Endodermal cell (in vitro differentiated cells): ENCODE measurements at places on chromosomes 11 and 22. TPM values are rescaled to one million over a fixed set of nuclear protein-coding genes. Genes with fewer than 3 reads are reported as not detected.
A peak's percentile ranks its signal among the peaks of the same experiment; 100 is the strongest.

ACTN3 gene
- total RNA-seq = 5.3 to 20.0 TPM (median 5.9 TPM) in 3 replicates

MMP3 gene
- not detected in 2 replicates for total RNA-seq

SLN gene
- not detected in 2 replicates for total RNA-seq

BACE1-AS gene
- total RNA-seq = 10.5 to 15.5 TPM (median 15.0 TPM) in 3 replicates

LRRC75B gene
- total RNA-seq = 25.1 to 29.2 TPM (median 27.4 TPM) in 3 replicates

DNA sequence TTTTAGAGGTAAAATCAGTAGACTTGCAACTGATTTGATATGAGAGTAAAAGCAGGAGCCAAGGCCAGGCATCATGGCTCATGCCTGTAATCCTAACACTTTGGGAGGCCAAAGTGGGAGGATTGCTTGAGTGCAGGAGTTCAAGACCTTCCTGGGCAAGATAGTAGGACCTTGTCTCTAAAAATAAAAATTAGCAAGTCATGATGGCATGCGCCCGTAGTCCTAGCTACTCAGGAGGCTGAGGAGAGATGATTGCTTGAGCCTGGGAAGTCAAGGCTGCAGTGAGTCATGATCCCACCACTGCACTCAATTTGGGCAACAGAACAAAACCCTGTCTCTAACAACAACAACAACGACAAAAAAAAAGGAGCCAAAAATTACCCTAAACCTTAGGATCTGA is 13.5 kb downstream of the SGSM3 start:
- H3K27me3 ChIP-seq = no peaks in the 10 kb centered on the region
- no peak for DNase-seq
- H3K4me1 ChIP-seq = peaks cover 4% of the 10 kb centered on the region
- H3K4me3 ChIP-seq = no peak overlapping the region
- peaks cover 3% of the 10 kb centered on the region for H3K36me3 ChIP-seq

GRCh38 chr11:73401217-73401923 is 25.2 kb downstream of the RELT start:
- H3K4me1 ChIP-seq = peaks cover 10% of the 10 kb centered on the region
- peaks cover 5% of the 10 kb centered on the region for H3K36me3 ChIP-seq
- peak; percentile 32 for DNase-seq
- H3K4me3 ChIP-seq = no peak overlapping the region
- H3K27ac ChIP-seq = peak overlapping the region; percentile 37

DNA sequence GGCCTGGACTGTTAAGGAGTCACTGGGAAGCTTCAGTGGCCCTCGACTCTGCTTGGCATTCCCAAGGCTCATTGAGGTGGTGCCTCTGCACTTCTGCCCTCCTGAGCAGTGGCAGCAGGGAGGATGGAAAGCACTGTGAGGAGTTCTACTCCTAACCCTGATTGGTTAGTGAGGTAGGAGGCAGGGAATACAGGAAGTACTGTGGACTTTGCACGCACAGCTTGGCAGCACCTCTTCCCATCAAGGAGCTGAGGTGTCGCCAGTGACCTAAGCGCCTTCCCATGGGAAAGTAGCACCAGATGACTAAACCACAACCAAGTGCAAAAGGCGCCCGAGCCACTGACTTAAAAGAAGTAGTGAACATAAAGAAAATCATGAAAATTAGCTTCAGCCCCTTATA is 152.5 kb upstream of the CADM1 start:
- H3K27ac ChIP-seq = no peak overlapping the region
- H3K4me1 ChIP-seq = peaks cover 6% of the 10 kb centered on the region
- H3K4me3 ChIP-seq = no peak overlapping the region

DNA sequence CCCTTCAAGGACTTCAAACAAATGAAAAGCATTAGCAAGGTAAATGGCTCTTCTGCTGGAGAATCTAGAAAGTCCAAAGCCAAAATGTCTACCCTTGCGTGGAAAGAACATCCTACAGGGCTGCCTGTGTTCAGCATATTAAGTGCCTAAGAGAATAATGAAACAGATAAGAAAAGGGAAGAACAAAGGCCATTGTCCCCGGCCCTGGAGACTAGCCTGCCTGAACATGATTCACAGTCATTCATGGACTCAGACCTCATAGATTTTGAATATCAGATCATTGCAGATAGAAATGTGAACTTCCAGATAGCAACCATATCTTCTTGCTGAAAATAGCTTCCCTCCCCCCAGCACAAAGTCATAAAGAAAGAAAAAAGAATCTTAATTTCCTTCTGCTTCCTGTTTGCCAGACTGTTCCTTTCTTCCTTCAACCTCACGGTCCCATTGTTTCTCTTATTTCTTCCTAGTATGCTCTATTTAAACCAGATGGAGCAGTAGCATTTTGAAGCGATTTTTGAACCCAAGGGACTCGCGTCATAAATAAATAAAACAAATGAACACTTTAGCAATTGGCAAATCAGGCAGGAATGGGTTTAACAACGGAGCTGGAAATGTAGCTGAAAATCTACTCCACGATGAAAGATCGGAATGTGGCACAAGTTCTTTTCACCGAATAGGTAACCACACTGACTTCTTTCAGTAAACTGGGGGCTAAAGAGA is 408.2 kb upstream of the CCDC90B start:
- H3K4me3 ChIP-seq = no peak overlapping the region
- H3K27me3 ChIP-seq = no peaks in the 10 kb centered on the region
- no peak for DNase-seq

- H3K27ac ChIP-seq = no peak overlapping the region
- no peaks in the 10 kb centered on the region for H3K36me3 ChIP-seq
- H3K27me3 ChIP-seq = no peaks in the 10 kb centered on the region
Measured at GRCh38 chr11:73784080-73784634, 3.5 kb upstream of the MRPL48 start.

DNA sequence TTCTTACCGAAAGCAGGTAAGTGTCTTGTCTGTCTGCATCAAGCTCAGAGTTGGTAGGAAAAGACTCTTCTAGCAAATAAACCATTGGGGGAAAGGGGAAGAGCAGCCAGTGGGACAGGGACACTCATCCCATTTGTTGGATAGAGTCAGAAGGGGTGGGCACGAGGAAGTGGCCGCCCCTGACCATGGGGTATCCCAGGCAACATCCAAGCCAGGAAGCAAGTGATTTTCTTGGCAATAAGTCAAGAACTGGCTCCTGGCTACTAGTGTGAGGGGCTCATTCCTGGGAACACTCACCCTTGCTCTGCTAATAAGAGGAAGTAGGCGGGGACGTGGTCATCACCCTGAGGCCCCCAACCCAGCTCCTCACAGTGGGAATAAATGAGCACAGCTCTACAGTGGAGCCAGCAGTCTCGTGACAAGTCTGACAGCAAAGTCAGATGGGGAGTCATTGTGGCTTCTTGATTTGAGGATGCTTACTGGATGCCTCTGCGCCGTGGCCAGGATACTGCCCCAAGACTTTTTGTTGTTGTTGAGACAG is 6.7 kb downstream of the SLC25A18 start:
- peak; percentile 75 for DNase-seq
- H3K4me1 ChIP-seq = no peaks in the 10 kb centered on the region
- no peak overlapping the region for H3K4me3 ChIP-seq
- H3K36me3 ChIP-seq = no peaks in the 10 kb centered on the region
- no peaks in the 10 kb centered on the region for H3K27me3 ChIP-seq

GRCh38 chr22:24446260-24446611 is 18.8 kb downstream of the ADORA2A start:
- no peaks in the 10 kb centered on the region for H3K36me3 ChIP-seq
- H3K27me3 ChIP-seq = no peaks in the 10 kb centered on the region
- no peak overlapping the region for H3K27ac ChIP-seq
- H3K4me1 ChIP-seq = peaks cover 27% of the 10 kb centered on the region

GRCh38 chr11:111696556-111696955 is 69.6 kb downstream of the PPP2R1B start:
- H3K4me1 ChIP-seq = no peaks in the 10 kb centered on the region
- H3K27ac ChIP-seq = no peak overlapping the region
- no peaks in the 10 kb centered on the region for H3K27me3 ChIP-seq

DNA sequence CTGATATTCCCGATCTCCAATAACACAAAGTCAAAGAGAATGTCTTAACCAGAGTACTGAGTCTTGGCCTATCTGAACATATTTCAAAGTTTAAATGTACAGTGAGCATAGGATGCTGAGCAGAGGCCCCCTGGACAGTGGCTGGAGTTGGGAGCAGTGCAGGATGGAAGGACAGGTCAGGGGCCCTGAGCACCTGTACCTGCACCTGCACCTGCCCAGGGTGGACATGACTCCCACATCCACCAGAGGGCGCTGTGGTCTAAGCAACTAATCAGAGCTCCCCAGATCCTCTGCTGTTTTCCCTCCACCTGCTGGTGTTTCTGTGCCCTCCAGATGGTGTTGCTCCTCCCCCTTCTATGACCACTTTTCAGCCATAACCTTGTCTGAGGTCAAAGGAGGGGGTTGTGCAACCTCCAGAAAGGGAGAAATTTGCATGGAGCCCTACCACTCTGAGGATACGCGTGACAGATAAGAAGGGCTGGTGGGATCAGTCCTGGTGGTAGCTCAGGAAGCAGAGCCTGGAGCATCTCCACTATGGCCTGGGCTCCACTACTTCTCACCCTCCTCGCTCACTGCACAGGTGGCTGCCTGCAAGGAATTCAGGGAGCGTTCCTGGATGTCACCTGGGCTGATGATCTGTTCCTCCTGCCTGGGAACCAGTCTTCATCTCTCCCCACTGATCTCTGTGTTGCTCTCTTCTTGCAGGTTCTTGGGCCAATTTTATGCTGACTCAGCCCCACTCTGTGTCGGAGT is 49.1 kb upstream of the VPREB1 start:
- peak; percentile 98 for DNase-seq
- H3K27ac ChIP-seq = no peak overlapping the region
- peaks cover 60% of the 10 kb centered on the region for H3K27me3 ChIP-seq
- no peak overlapping the region for H3K4me3 ChIP-seq
- no peaks in the 10 kb centered on the region for H3K36me3 ChIP-seq
- H3K4me1 ChIP-seq = no peaks in the 10 kb centered on the region

- H3K27me3 ChIP-seq = no peaks in the 10 kb centered on the region
- H3K27ac ChIP-seq = no peak overlapping the region
- H3K4me1 ChIP-seq = no peaks in the 10 kb centered on the region
- peaks cover 6% of the 10 kb centered on the region for H3K36me3 ChIP-seq
- no peak for DNase-seq
Measured at GRCh38 chr11:34348919-34349318, 8.9 kb downstream of the ABTB2 start.

- no peak overlapping the region for H3K4me3 ChIP-seq
- no peak for DNase-seq
Measured at GRCh38 chr11:125001079-125001778, 47.2 kb downstream of the CCDC15 start.

DNA sequence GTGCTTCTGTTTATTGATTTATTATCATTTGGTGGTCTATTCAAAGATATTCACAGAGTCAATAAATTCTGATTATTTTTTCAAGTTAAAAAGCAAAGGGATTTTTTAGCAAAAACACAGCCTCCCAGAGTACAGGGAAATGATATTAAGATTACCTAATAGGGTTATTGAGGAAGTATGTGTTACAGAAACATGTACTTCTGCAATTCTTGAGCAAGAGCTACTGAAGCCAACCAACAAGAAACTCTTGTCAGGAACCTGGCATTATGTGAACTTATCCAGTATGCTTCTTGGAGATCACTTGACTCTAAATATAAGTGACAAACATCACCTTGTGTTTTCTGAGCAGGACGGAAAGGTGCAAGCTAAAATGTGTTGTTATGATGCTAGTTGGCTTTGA is 42.0 kb upstream of the CARD18 start:
- no peak overlapping the region for H3K27ac ChIP-seq
- H3K36me3 ChIP-seq = no peaks in the 10 kb centered on the region
- no peak for DNase-seq
- no peaks in the 10 kb centered on the region for H3K27me3 ChIP-seq
- H3K4me1 ChIP-seq = no peaks in the 10 kb centered on the region
- no peak overlapping the region for H3K4me3 ChIP-seq

DNA sequence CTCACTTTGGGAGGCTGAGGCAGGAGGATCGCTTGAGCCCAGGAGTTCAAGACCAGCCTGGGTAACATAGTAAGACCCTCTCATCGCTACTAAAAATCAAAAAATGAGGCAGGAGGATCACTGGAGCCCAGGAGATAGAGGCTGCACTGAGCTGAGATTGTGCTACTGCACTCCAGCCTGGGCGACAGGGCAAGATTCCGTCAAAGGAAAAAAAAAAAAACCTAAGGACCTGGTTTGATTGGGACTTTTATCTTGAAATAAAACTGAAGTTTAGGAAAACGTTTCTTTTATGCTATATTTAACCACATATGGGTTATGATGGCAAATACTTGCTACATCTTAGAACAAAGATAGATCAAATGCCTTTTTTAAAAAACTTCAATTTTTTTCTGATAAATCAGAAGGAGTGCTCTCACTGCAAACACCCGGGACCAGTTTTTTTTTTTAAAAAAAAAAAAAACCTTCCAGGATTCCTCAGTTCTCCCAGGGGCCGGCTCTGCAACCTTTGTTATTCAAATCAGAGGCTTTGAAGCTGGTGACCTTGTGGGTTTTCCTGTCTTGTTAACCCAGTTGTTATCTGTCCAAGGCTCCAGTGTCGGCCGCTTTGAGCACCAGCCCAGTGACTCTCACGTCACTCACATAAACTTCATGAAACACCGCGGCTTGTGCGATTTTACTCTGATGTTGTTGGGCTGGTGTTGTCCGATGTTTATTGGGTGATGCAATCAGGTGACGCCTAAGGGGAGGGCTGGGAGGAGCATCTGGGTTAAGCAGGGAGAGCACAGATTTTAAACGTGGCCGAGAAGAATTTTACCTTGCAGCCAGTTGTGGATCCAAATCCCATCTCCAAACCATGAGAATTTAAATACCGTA is 24.7 kb upstream of the SLC22A12 start:
- peak overlapping the region; percentile 84 for H3K27ac ChIP-seq
- DNase-seq = peak; percentile 89
- no peaks in the 10 kb centered on the region for H3K36me3 ChIP-seq
- H3K4me3 ChIP-seq = peak overlapping the region; percentile 65

- no peaks in the 10 kb centered on the region for H3K36me3 ChIP-seq
- no peaks in the 10 kb centered on the region for H3K4me1 ChIP-seq
- no peak for DNase-seq
- H3K27ac ChIP-seq = no peak overlapping the region
- H3K27me3 ChIP-seq = no peaks in the 10 kb centered on the region
Measured at GRCh38 chr11:130622141-130622542, 173.7 kb downstream of the ADAMTS15 start.

- no peaks in the 10 kb centered on the region for H3K27me3 ChIP-seq
- H3K36me3 ChIP-seq = no peaks in the 10 kb centered on the region
- no peak overlapping the region for H3K4me3 ChIP-seq
- no peak overlapping the region for H3K27ac ChIP-seq
- peak; percentile 90 for DNase-seq
Measured at GRCh38 chr22:29457730-29458129, 19.3 kb downstream of the RFPL1 start.

DNA sequence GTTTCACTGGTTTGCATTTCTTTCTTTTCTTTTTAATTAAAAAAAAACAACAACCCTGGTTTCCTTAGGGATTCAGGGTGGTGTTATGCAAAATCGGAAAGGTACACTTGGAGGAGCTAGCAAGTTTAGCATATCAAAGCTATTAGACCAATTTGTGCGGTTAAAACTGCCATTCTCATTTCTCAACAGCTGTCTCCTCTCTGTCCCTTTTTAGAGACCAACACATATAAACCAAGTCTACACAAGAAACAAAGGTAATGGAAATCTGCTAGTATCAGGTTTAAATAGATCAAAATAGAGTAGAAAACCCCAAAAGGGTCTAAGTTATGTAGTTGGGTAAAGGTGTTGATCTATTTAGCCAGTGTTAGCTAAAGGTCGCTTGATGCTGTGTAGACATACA is 1.7 kb upstream of the SESN3 start:
- no peak overlapping the region for H3K27ac ChIP-seq
- DNase-seq = no peak
- H3K36me3 ChIP-seq = no peaks in the 10 kb centered on the region
- H3K4me1 ChIP-seq = peaks cover 2% of the 10 kb centered on the region
